ENCODE measurements at places on chromosomes 4 and X.
A peak's percentile ranks its signal among the peaks of the same experiment; 100 is the strongest.

DNA sequence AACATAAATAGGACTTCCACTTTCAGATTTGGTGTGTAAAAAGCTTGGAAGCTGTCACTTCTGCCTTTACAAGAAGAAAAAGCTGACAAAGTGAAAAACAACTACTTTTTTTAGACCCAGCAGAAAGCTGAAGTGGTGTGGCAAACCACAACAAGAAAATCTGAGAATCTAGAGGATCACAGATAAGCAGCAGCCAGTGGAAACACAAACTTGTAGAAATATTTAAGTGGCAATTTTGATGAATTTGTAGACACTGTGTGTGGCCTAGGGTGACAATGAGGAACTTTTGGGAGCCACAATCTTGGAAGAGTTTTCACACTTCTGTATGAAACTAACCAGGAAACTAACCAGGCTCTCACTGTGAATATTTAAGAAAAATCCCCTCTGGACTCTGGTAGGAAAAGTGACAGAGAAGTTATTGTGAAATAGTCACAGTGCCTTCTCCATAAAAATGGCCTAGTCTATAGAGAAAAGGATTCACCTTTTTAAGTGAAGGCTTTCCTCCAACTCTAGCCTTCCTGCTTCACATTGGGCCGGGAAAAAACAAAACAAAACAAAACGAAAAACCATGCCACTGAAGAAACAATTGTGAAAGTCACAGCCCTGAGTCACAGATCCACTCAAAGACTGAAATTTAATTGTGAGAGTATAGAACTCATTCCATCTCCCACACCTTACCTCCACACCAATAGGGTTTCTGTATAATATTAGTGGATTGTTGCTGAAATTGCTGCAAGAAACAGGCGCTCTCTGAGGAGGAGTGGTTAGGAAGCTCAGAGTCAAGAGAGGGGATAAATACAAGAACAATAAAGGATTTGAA is 26.7 kb upstream of the GUCY1A1 start:
- peak; percentile 6 for DNase-seq

DNA sequence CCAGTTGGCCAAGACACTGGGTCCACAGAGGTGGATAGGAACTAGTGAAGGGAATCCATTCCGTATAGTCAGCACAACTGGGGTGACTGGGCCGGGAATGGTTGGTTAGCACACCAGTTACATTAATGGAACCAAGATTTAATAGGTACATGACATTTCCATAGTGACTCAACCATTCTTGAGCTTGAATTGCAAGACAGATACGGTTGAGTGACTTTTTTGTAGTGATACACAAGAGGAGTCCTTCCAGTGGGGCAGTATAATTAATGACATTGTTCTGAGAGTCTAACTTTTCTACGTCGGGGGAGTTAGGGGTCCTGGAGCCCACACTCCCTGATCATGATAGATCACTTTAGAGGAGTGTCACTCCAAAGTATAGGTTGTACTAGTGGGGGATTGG is 211.6 kb upstream of the CXCL13 start:
- no peak for DNase-seq

- DNase-seq: peak; percentile 77
Measured at GRCh38 chr4:8267077-8267476, 2.5 kb upstream of the HTRA3 start.

GRCh38 chr4:14926368-14926767 is 75.9 kb upstream of the CPEB2 start:
- DNase-seq: no peak

DNA sequence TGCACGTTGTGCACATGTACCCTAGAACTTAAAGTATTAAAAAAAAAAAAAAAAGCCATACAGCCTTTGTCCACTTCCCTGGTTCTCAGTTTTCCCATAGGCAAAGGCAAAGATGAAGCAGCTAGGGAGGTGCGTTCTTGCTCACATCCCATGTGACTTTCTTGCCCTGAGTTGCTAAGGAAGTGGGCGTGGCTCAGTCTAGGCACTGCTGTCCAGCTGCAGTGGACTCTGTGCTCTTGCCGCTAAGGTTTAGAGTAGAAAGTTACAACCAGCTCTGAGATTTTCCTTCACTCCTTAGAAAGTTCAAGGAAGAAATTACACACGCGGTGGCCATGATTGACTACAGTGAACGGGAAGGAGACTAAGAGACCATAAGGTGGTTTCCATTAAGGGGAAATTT is 144.7 kb downstream of the NAA11 start:
- DNase-seq: no peak

DNA sequence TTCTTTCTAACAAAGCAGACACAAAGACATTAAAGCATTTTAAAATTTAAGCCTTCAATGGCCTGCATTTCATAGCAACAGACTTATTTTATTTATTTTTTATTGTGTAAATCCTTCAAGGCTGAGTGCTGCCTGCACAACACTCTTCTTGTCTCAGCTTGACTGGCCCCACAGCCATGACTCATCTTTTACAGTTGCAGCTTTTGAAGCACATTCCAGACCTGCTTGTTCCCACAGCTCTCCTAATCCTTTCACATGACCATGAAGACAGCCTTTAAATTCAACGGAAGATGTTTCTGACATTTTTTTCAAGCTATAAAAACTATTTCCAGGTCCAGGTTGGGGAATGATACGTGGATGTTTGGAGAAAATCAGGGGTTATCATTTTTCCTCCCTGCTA is 276.9 kb upstream of the TACR3 start:
- no peak for DNase-seq

DNA sequence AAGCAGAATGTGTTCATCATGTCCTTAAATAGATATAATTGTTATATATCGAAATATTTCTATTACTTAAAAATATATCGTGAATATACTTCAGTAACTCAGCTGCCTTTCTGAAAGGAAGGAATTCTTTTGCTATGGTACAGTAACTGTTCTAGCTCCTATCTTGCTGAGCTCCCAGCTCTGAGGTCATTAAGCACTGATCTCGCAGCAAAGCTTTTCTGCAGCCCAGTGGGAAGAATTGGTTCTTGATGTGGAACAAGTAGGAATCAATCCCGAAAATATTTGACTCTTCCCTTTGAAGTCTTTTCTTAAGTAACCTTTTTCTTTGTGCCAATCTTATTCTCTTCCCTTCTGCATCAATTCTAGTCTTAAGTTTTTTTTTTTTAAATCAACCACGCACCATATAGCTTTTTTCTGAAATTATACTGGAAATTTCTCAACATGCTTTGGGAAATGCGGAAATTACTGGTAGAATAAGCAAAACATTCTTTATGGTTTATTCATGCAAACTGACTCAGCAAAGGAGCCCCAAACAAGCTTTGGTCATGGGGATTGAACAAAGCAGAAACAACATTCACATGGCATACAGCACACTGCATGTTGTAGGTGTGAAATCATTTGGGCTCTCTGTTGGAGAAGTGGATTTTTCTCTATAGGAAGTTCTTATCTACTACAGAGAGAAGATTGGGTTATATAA is 428.9 kb upstream of the GNPDA2 start:
- DNase-seq: no peak

- no peak for DNase-seq
Measured at GRCh38 chrX:20271186-20271585, 4.5 kb upstream of the RPS6KA3 start.

DNA sequence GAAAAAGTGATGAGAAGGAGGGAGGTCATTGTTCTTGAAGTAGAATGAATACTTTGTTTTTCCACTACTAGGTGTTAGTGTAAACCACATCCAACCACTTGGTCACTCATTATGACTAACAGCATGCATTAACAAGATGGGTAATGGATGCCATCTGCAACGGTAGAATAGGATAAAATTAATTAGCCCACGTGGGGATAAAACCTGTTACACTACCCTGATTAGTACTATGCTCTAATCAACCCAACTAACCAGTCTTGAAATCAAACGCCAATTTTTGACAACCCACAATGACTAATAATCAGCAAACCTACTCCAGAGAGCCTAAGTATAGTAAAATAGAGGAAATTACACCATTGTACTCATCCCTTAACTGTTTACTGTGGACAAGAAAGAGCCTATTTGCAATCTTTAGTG is 93.4 kb upstream of the MCF2 start:
- no peak for DNase-seq

DNA sequence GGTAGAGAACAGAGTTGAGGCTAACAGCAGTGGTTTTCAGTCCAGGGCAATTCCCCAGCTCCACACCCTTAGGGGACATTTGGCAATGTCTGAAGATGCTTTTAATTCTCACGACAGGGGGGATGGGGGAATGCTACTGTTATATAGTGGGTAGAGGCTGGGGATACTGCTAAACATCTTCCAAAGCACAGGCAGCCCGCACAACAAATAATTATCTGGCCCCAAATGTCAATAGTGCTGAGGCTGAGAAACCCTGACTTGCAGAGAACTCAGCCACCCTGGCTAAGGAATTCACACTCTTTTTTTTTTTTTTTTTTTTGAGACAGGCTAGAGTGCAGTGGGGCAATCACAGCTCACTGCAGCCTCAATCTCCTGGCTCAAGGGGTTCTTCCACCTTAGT is 60.6 kb downstream of the POLR2B start:
- no peak for DNase-seq

- no peak for DNase-seq
Measured at GRCh38 chr4:52957220-52957686, 95.1 kb downstream of the RASL11B start.

DNA sequence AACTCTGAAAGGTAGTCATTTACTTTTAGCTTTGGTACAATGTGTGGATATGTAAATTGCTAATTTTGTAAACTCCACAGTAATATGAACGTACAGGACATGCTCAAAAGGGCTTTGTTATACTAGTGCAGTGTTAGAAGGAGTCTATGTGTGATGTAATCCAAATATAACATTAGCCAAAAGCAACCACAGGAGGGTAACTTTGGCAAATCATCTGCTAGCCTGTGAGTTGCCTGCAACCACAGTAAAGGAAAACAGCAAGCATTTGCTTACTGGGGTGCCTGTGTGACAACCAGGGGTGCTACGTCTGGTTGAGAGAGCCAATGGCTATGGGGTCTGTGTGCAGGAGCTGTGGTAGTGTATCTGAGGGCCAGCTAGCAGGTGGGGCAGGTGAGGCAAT is 245.8 kb downstream of the ADAMTS3 start:
- DNase-seq: no peak

- DNase-seq: no peak
Measured at GRCh38 chrX:28312965-28313364, 274.3 kb upstream of the IL1RAPL1 start.

- no peak for DNase-seq
Measured at GRCh38 chr4:80071604-80072227, 1.3 kb downstream of the ANTXR2 start.

DNA sequence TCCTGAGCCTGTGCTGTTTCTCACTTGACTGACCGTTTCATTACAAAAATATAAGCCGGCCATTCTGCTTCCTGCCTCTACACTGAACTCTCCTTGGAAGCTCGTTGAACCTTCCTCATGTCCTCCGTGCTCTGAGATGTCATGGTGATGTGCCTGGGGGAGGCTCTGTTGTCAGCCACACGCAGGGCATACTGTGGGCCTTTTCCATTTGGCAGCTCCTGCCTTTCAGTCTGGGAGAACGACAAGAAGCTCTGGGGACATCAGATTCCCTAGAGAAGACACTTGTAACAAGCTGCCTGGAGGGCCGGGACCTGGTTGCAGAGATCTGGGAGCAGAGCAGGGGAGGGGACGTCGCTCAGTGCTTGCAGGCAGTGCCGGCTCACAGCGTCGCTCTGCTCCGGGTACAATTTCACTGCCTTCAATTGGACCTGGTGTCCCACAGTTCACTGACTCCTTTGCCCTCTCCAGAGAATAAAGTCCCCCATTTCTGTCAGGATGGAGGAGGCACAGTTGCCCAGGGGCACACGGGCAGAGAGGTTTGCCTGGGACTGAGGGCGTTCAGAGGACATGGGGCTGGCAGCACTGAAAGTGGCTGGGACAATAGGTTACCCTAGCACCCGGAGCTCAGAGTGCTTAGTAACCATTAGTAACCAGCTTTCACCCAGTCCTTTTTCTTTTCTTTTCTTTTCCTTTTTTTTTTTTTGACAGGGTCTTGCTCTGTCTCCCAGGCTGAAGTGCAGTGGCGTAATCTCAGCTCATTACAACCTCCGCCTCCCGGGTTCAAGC is 19.1 kb upstream of the MECP2 start:
- DNase-seq: no peak

- DNase-seq: no peak
Measured at GRCh38 chrX:9805956-9806355, 19.7 kb downstream of the SHROOM2 start.

DNA sequence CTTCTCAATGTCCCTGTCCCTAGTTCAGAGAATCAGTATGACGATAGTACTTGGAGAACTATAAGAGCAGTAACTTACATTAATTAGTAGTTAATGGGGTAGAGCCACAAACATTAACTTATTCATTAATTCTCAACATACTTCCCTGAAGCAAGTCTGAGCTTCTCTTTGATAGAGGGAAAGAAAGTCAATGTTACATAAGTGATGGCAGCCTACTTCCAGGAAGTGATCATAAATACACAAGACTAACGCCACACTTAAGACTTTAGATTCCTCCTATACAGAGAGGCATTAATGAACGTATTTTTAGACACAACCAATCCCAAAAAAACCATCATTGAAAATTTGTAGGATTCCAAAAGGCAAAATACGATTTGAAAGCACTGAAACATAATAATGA is 33.8 kb downstream of the TSPAN5 start:
- DNase-seq: no peak

DNA sequence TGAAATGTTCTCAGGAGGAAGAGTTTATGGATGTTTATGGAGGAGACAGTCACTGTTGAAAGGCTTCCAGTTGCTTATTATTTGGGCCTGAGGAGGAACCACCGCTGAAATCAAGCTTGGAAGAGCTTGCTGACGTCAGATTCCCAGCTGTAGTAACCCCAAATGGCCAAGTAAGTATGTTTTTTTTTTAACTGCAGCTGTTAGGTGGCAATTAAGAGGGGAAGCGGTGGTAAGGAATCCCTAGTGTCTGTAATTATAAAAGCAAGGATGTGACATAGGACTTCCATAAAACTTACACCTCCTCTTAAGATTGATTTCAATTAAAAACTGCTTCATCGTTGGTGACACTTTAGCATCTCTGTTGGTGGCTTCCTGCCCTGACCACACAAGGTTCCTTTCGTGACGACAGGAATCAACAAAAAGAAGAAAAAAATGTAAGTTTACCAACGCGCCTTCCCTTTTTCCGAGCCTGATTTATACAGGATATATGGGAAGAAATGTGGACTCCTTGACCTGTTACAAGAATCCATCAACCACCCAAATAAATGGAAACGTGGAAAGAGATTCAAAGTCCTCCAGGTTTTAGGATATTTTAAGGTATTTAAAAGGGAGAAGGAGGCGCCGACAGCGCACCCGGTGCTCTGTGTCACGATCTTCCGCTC is 884 bp downstream of the RELL1 start:
- no peak for DNase-seq

- no peak for DNase-seq
Measured at GRCh38 chr4:98626350-98626749, 32.1 kb downstream of the TSPAN5 start.
